Muscle of back (tissue), 13 donors: ENCODE measurements at places on chromosomes 6 and 20. TPM values are rescaled to one million over a fixed set of nuclear protein-coding genes. Genes with fewer than 3 reads are reported as not detected.

LST1 gene
- polyA plus RNA-seq, result 8.9 TPM

ZNF343 gene
- polyA plus RNA-seq, result 8.2 TPM

PNRC1 gene
- polyA plus RNA-seq, result 98.7 TPM

MYMX gene
- 17.5 TPM for polyA plus RNA-seq

GSTA3 gene
- polyA plus RNA-seq, result not detected

HLA-DQB1 gene
- polyA plus RNA-seq, result 0.84 TPM

SYNE1 gene
- 84.7 TPM for polyA plus RNA-seq

EPHA7 gene
- 11.1 TPM for polyA plus RNA-seq

CFB gene
- polyA plus RNA-seq, result 1.0 TPM

SPATA25 gene
- 5.9 TPM for polyA plus RNA-seq

TREM1 gene
- 0.28 TPM for polyA plus RNA-seq

MUC22 gene
- not detected for polyA plus RNA-seq
